ENCODE measurements at places on chromosomes 2 and 18.

DNA sequence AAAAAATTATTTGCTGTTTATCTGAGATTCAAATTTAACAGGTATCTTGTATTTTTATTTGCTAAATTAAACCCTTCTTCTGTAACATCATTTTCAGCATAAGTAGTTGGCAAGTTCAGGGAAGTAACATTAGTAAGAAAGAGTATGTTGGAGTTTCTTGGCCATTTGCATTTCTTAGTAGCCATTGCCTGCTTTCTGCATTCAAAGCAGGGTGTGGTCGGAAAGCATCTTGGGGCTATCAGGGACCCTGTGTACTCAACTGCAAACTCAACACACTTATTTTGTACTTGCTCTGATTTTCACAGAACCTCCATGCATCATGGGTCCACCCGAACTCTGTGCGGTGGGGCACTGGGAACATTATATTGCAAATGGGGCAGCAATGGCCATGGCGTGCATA lies 30.4 kb upstream of the REV1 start:
- DNase-seq, result no peak

DNA sequence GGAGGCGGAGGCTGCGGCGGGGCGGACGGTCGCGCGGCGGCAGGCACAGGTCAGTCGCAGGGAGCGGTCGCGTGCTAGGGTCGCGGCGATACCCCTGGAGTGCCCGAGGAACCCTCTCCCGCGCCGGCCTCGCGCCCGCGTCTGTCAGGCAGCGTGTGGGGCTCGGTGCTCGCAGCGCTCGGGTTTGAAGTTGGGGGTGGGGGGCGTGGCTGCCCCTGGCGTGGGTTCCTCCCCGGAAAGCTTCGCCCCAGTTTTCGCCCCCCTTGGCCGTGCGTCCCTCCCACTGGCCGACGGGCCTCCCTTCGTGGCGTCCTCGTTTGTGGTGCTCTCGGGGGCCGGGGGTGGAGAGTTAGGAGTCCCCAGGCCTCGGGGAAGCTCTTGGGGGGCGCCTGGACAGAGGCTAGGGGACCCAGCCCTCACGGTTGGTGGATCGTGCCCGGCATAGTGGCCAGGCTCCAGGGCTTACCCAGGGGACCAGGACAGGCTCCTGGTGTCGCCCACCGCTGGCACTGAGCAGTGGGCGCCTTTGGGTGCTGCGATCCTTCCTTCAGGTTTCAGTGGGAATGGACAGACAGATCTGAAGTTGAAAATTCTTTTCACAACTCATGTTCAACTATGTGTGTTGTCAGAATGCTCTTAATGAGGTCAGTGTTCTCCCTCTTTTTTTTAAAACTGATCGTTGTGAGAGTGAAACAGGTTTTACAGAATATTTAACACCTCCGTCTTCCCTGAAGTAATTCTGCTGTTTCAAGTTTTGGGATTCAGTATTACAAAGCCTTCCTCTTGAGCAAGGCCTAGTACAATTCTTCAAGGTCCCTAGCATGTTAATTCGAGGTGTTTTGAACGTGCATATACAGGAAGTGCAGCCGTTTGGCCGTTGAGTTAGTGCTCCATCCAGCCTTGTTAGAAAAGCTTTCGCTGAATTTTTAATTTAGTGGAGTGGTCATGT lies 604 bp downstream of the RALBP1 start:
- DNase-seq, result peak; percentile 16

- peak; percentile 36 for DNase-seq
Observed at GRCh38 chr2:144421606-144422510, 98.1 kb downstream of the ZEB2 start.

DNA sequence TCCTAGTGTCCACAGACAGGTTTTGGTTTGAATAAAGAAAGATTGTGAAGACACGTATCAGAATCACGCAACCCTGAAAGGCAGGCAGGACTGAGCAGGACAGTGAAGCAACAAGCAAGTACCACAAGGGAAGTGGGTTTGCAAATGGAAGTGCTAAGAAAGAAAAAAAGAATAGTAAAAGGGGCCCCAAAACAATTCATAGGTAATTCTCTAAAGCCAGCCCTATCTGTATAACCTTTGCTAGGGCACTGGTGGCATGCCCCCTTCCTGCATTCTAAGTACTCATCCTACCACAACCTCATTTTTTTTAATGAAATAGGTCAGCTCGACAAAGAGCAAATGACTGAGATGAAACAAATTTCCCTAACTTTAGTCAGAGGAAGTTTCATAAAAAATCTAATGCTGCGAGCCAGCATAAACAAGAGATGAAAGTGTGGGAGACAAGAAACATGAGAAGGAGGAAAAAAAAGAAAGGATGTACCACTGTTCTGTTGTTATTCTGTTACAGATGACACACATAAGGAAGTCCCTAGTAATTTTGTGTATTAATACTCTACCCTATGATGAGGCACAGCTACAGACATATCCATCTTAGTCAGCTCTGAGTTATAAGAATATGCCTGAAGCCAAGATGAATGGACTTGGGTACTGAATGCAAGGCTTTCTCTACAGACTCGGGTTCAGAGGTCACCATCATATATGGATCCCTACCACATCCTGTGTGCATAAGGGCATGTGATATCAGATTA lies 32.2 kb downstream of the IKZF2 start:
- DNase-seq, result peak; percentile 87

- no peak for DNase-seq
Observed at GRCh38 chr18:41996020-41996419, 41.0 kb downstream of the PIK3C3 start.

- DNase-seq, result no peak
Observed at GRCh38 chr2:6498841-6499240, 366.9 kb downstream of the CMPK2 start.

GRCh38 chr2:54259413-54260240 lies 3.6 kb upstream of the TSPYL6 start:
- no peak for DNase-seq

DNA sequence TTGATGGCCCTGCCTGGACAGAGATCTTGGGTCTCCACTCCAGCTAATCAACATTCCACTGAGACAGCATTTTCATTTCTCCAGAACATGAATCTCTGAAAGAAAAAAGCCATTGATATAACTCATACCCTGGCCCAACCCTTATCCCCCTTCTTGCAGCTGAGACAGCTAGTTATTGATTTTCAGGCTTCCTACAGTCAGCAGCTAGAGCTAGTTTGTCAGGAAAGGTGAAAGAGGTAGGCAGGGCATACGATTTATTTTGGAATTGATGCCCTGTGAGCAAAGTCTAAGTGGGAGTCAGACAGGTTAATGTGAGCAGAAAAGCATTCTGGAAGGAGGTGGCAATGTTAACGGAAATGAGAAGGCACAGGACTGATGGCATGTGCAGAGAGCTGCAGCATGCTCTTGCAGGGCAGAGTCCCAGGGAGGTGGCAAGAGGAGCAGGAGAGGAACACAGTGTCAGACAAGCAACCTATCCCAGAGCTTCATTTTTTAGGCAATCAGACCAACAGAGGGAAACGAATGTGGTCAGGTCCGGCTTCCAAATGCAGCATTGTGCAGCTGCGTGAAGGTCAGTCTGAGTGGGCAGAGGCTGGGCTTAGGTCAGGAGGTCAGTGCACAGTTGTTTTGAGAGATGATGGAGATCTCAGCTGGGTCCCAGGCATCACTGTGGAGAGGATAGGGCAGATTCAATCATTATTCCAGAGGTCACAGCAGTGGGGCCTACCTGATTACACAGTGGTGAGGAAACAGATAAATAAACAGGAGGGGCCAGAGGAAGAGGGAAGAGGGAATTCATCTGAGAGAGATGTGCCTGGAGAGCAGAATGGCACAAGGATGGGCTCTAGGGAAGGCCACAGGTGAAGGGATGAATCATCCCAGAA lies 134.8 kb downstream of the CMPK2 start:
- DNase-seq, result no peak

GRCh38 chr2:866887-867286 lies 83.8 kb upstream of the SNTG2 start:
- no peak for DNase-seq

DNA sequence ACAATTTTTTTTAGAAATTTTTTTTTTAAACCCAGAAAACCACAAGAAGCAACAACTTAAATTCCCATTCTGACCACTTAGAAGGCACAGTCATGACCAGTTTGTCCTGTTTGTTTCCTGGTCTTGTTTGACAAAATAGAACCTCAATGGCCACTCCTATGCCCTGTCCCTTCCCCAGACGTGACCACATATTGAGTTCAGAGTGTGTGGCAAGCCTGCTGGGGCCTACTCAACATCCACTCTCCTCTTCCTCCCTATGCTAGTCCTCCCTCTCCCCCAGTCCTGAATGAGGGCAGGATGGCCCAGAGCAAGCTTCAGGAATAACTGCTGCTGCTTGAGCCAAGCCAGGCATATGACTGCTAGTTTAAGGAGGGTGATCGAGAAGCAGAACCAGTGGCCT lies 89.6 kb downstream of the PRELID3A start:
- no peak for DNase-seq

Measured in fibroblast of gingiva (primary cell).